ENCODE measurements at places on chromosomes 6 and 20.

- peak; percentile 47 for DNase-seq
Observed at GRCh38 chr6:106692112-106692818, 62.9 kb downstream of the QRSL1 start.

- no peak for DNase-seq
Observed at GRCh38 chr20:13863244-13863643, 78.4 kb downstream of the NDUFAF5 start.

- no peak for DNase-seq
Observed at GRCh38 chr6:100171533-100172321, 177.7 kb upstream of the MCHR2 start.

DNA sequence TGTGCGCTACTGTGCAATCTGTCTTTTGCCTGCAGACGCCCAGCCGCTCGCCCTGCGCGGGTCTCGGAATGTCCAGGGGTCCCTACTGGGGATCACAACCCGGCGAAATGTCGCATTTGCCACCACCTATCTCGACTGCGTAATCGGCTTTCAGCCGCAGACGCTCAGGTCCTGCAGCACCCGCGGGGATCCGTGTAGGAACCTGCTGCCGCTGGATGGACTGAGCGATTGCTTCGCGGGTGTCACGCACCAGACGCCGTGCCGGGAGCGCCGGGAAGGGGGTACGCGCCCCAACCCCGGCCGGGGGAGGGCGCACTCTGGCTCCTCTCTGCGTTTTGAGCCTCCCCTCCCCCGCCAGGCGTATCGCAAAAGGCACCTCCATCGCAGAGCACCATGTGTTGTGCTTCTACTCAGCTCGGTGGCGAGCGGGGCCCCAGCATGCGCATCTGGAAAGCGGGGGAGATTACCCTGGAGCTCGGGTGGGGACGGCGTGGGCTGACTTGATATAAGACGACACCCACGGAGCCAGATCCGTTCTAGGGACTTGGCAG lies 747 bp upstream of the PTPRA start:
- peak; percentile 52 for DNase-seq

DNA sequence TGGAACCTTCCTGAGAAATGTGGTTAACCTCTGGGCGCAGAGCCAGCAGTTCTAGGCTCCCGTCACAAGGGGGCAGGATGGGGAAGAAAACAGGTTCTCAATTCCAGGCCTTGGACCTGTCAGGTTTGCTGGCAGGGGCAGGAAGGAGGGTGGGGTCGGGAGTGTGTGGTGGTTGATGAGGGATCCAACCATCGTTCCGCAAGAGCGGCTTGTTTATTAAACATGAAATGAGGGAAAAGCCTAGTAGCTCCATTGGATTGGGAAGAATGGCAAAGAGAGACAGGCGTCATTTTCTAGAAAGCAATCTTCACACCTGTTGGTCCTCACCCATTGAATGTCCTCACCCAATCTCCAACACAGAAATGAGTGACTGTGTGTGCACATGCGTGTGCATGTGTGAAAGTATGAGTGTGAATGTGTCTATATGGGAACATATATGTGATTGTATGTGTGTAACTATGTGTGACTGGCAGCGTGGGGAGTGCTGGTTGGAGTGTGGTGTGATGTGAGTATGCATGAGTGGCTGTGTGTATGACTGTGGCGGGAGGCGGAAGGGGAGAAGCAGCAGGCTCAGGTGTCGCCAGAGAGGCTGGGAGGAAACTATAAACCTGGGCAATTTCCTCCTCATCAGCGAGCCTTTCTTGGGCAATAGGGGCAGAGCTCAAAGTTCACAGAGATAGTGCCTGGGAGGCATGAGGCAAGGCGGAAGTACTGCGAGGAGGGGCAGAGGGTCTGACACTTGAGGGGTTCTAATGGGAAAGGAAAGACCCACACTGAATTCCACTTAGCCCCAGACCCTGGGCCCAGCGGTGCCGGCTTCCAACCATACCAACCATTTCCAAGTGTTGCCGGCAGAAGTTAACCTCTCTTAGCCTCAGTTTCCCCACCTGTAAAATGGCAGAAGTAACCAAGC lies 29.6 kb downstream of the SRSF3 start:
- peak; percentile 62 for DNase-seq

DNA sequence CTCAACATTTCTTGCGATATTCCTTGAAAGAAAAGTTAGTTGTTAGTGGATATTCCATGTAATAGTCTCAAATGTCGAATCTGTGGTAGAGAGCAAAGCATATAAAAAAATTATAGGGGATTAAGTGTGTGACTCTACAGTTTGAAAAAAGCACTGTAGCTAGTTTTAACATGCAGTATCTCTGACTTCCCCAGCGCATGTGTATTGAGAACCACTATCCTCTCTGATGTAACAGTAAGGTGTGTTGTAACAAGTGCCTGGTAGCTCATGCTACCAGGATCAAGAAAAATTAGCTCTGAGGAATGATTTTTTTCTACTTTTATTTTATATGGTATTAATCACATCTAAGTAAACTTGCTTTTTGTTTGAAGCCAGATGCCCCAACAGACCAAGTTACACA lies 789.2 kb downstream of the KIF16B start:
- no peak for DNase-seq

DNA sequence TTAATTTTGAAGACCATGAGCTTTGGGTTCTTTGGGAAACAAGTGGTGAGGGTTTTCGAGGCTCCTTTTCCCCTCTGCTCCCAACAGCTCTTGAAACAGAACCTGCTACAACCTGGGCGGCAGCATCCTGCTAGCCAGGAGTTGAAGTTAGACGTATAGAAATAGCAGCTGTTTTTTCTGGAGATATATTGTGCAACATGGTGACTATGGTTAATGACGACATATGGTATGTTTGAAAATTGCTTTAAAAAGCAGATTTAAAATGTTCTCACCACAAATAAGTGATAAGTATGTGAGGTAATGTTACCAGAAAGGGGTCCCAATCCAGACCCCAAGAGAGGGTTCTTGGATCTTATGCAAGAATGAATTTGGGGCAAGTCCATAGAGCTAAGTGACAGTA lies 138.9 kb downstream of the PDE7B start:
- DNase-seq, result no peak

DNA sequence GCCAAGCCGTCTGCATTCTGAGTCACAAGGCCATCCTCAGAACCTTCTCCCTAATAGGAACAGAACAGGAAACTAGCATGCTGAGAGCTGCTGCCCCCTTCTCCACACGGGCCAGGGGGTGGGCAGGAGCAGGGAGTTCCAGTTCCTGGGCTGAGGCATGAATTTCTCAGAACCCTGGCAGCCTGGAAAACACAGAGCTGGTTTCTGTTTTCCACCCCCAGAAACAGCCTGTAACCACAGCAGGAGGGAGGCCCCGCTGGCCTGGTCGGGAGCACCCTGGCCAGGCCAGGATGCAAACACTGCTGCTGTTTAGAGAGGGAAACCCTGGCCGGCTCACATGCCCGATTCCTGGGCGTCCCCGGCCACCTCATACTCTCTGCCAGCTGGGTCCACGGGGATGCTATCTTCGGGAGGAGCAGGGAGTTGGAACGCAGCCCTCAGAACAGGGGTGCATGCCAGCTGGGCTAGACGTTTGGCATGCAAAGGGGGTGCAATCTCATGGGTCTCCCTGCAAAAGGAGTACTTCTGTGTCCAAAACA lies 130.1 kb downstream of the NFATC2 start:
- no peak for DNase-seq

DNA sequence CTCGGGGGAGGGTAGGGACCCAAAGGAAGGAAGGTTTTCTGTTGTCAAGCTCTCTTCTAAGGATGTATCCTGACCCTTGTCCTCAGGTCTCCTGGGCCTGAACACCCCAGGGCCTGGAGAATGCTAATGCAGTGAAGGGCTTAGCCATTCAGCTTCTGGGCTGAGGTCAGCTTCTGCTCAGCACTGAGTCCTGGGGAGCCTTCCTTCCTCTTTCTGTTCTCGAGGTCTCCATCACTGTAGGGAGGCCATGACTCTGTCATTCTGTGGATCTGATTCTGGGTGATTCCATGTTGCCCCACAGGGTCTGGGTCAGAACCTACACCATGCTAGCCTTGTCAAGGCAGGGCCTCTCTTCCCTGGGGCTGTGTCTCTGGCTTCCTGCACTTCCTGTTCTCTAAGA lies 712.7 kb downstream of the DHX35 start:
- no peak for DNase-seq

GRCh38 chr20:62366370-62367135 lies 559 bp downstream of the LAMA5 start:
- DNase-seq, result no peak

DNA sequence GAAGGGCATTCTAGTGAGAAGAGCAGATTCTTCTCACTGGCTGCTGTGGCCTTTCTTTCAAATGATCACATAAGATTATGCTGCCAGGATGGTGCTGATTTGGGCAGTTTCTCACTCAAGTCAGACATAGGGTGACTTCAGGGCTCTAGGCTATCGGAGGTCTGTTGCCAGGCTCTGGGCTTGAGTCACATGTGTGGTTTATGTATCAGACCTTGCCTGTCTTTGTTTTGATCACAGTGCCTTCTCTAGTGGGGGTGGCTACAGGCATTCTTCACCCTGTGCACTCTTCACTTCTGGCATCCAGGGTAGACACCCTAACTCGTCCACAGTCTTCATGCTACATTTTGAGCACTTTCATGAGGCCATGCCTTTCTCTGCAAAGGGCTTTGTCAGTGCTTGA lies 823.7 kb upstream of the MAN1A1 start:
- DNase-seq, result no peak

DNA sequence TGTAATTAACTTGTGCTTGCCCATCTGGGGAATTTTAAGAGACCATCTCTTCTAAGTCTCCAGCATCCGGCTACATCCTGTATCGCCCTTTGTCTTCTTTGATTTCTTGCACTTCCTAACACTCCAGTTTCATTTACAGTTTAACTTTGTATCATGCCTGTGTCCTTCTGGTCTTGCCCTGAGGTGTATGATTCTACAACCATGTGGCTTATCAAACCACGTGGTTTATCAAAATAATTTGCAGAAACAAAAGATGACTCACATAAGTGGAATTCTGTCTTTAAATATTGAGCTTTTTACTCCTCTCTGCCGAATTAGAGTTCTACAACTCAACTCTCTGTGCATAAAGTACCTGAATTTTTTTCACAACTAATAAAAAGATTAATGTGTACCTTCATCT lies 580.7 kb downstream of the KIF16B start:
- no peak for DNase-seq

DNA sequence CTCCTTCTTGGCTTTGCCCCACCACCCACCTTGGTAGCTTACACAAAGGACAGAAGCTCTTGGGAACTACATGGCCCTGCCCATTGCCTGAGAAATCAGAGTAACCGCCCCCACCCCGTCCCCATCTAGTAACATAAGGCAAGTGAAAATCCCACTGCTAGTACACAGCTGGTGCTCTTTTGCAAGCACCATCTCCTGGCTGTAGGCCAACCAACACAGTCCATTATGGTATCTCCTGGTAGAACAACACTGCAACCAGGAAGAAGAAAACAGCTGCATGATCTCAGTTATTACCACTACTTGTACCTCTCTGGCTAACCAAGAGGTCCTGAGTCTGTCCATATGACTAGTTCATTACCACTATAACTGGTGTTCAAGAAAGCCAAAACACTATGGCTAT lies 841.1 kb upstream of the MANEA start:
- DNase-seq, result no peak

- DNase-seq, result no peak
Observed at GRCh38 chr6:15950962-15951569, 177.8 kb upstream of the MYLIP start.

GRCh38 chr6:134074151-134075055 lies 22.0 kb upstream of the SLC2A12 start:
- DNase-seq, result peak; percentile 81

DNA sequence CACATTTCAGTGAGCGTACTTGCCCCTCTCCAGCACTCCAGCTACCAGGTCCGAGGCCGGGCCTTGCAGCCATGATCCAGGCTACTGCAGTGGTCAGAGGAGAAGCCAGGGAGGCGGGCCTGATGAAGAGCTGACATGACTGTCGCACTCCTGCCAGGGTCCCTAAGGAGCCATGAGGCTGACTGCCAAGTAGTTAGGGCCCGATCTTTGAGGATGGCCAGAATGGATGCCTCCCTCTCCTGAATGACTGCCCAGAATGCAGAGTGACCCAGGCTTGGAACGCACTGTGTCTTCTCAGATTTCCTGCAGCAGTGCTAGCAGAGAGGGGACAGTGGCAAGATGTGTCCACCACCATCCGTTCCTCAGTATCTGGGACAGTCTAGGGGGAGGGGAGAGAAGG lies 24.7 kb upstream of the LRFN2 start:
- no peak for DNase-seq

GRCh38 chr20:63831993-63832686 lies 1.1 kb upstream of the ZBTB46 start:
- DNase-seq, result no peak

DNA sequence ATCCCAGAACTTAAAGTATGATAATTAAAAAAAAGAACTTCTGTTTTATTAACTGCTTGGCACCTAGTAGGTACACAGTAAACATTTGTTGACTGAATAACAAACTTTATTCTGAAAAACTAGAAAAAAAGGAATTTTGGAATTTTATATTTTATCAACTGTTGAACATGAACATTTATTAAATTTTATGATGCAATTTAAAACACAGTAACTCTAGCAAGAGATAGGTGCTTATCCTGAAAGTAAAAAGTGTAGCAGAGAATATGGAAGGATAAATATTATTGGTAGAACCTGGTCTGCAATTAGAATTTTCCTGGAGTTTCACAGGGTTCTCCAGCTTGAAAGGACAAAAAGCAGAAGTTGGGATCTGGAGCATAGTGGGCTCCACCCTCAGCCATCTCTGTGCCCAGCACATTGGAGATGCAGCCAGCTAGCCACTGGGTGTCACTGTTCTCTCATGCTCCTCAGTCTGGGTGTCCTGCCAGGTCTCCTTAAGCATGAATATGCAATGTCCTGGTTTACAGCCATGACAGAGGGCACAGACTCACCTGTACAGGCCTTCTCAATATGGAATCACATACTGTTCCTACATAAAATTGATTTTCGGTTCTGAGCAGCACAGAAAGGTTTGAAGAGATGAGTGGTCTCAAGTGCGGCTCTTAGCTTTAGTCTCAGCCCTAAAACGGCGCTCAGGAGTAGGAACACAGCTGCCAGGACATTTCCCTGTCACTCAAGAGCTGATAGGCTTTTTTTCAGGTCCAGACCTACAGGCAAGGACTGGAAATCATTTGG lies 31.7 kb upstream of the IL20RA start:
- peak; percentile 38 for DNase-seq

GRCh38 chr6:112839525-112839961 lies 492.4 kb downstream of the RFPL4B start:
- no peak for DNase-seq

- no peak for DNase-seq
Observed at GRCh38 chr20:54067606-54068174, 2.7 kb downstream of the BCAS1 start.

- DNase-seq, result no peak
Observed at GRCh38 chr6:41651962-41652657, 13.8 kb downstream of the MDFI start.

GRCh38 chr20:48080583-48080982 lies 295.3 kb upstream of the SULF2 start:
- DNase-seq, result no peak

- DNase-seq, result no peak
Observed at GRCh38 chr6:117440706-117441525, 15.2 kb upstream of the ROS1 start.

DNA sequence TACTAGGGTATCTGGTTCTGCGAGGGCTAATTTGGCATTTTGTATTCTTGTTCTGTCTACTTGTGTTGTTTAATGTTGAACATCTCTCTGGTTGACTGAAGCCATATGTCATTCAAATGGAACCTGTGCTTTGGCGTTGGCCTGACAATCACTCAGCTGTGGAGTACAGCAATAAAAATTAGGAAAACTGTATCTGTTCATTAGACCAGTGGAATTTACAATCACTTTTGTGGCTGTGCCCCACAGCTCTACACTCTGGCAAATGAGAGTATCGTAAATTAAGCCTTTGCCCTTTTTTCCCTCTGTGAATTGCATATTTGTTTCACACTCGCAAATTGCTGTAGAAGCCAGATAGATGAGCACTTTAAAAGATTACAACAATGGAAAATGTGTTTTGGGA lies 102.0 kb downstream of the ARID1B start:
- no peak for DNase-seq
